SIG-M5 (cell line): ENCODE measurements at places on chromosomes 3 and 15.

- DNase-seq = no peak
These were observed 521.1 kb downstream of the NR2F2 start for GRCh38 chr15:96851613-96852012.

- no peak for DNase-seq
These were observed 184.6 kb upstream of the CMC1 start for GRCh38 chr3:28056806-28057205.

DNA sequence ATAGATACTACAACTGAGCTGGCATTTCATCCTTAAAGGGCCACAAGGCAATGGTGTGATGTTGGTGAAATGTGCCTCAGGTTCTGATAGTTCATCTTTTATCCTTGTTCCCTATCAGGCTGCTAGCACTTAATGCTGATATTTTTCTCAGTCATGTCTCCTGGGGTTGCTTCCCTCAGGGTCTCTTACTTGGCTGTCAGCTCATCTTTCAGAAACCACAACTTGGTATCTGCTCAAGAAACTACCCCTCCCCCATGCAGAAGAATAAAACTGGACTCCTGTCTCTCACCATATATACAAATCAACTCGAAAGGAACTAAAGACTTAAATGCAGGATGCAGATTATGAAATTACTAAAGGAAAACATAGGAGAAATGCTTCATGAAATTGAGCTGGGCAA is 308.1 kb downstream of the CHST2 start:
- no peak for DNase-seq

DNA sequence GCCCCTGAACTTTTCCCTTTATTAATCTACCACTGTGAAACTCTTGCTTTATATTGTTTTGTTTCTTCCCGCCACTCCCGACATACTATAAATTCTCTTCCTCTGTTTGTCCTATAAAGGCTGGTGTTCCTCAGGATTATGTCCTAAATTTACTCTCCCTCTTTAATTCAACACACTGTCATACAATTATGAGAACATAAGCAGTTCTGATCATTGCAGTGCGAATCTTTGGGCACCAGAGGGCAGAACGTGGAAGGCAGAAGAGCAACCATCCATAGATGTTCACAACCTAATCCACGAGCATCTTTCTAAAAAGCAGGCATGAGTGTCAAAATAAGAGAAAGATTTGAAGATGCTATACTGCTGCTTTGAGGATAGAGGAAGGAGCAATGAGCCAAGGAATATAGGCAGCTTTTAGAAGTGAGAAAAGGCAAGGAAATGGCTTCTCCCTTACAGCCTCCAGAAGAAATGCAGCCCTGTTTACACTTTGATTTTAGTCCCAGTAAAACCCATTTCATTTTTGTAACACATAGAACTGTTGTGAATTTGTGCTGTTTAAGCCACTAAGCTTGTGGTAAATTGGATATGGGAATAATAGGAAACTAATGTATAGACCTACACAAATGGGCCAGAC is 179.4 kb downstream of the GBE1 start:
- DNase-seq = no peak

- DNase-seq = no peak
These were observed 72.1 kb upstream of the ITGA11 start for GRCh38 chr15:68503791-68504680.

DNA sequence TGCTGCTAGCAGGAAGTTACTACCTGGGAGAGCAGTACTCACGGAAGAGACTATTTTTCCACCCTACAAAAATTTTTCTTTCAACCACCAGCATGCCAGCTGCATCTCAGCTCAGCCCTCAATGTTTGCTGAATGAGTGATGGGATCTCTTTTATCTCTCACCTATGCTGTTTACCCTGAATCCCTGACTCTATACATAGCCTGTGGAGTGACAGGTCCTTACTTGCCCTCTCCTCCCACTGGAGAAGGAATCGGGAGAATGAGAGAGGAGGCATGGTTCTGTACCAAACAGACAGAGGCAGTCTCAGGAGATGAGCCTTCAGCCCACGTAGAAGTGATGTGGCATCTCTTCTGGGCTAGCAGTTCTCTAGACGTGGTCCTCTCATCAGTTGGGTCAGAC is 6.7 kb upstream of the DGKG start:
- DNase-seq = no peak

DNA sequence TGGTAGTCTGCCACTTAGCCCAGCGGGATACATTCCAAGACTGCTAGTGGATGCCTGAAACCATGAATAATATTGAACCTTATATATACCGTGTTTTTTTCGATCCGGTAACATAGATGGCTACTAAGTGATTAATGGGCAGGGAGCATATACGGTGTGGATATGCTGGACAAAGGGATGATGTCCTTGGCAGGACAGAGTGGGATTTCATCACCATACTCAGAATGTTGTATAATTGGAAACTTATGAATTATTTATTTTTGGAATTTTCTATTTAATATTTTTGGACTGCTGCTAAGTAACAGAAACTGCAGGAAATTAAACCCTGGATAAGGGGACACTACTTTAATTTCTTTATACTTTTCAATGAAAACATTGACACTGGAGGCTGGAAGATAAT is 53.2 kb downstream of the ASTE1 start:
- DNase-seq = no peak

- DNase-seq = peak; percentile 52
These were observed 46.6 kb upstream of the ATP2B2 start for GRCh38 chr3:10551821-10552630.

DNA sequence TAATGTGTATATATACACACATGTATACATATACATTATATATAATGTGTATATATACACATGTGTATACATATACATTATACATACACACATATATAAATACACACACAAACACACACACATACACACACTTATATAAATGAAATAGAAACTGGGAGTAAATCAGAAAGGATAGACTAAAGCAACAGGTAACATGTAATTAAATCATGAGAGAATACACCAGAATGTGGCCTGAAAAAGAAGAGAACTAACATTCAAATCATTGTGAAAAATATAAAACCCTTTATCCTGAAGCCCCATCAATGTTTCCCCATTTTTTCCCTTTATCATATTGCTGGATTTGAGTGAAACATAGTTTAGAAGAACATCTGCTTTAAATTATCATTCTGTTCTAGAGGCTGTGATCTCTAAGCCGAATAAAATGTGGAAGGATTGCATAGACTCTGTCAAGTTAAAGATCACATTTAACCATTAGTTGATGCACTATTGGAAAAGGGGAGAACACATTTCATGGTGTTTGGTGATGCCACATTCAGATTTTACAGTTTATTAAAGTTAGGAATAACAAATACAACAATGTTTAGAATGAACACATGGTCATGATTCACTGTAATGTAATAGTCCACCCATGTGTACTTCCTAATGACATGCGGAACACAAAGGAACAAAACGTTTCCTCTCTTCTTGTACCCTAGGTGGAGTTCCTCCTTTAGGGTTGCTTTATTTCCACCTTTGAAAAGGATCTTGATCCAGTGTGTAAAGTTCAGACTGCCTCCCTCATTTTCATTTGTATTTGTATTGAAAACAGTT is 12.5 kb upstream of the THRB start:
- DNase-seq = no peak

DNA sequence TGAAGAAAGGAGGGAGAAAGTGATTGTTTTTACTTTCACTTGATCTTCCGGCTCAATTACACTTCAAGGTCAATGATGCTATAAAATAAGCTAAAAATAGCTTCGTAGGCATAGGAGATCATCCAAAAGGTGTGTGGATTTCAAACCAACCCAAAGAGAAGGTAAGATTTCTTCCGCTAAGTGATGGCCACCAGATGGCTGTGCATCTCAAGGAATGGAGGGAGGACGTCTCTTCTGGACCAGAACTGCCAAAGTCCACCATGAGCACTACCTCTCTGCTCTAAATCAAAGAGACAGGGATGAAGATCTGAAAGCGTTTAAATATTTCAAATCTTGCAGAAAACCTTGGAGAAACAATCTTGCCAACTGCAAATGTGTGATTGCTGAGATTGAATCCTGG is 199.1 kb upstream of the ZPLD1 start:
- no peak for DNase-seq

GRCh38 chr3:126668450-126669401 is 13.8 kb upstream of the TXNRD3 start:
- no peak for DNase-seq

DNA sequence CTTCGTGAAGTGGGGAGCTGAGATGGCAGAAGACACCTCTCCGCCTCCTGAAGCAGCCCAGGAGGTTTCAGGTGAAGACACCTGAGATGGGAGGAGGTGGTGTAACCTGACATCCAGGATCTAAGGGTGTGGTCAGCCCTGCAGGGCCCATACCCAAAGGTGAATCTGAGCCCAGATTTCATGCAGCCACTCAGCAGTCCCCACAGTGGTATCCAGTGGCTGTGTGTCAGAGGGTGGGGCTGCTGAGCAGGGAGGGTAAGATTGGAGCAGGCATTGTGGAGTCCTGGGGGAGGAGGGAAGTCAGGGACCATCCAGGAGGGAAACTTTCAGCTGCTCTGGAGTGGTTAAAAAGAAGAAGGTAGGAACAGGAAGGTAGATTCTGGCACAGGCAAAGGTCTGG is 46.0 kb upstream of the SMAD6 start:
- DNase-seq = no peak

DNA sequence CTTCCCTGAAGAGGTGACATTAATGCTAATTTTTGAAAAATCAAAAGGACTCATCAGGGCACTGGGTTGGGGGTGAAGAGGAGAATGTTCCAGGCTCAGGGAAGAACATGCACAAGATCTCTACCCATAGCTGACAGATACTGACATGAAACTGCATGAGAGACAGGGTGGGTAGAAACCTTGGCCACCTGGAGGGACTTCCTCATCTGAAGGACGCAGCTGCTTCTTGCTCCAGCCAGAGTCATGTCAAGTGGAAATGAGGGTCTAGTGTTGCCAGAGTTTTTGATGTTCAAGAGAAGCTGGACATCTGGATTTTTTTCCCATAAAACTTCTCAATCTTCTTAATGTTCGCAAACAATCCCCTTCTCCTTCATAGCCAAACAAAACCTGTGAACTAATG is 29.7 kb downstream of the AMOTL2 start:
- DNase-seq = no peak

DNA sequence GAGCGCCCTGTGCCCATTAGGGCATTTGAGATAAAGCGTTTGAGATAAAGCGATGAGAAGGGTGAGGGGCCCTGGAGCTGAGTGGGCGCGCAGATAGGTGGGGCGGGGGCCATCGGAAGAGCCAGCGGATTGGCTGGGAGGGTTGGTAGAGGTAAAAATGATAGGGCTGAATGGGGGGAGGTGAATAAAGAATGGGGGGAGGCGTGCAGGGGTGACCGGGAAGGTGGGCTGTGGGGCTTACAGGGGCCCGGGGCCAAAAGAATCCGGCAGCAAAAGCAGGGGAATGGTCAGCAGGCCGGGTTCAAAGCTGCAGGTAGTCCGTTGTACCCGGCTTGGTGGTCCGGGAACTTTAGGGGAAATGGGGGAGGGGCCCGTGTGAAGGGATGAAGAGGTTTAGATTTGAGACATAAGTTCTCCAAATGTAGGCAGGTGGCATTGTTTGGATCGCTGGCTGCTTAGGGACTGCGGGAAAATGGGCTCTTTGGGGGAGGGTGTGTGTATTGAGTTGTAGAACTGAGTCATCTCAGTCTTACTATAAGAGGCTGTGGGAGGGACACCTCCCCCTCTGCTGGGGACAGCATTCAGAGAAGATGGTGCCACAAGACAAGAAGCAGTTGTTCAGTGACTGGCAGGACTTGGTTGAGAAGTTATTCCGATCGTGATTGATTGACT is 610 bp downstream of the ARID3B start:
- DNase-seq = peak; percentile 50

GRCh38 chr3:143831208-143831607 is 17.1 kb downstream of the SLC9A9 start:
- no peak for DNase-seq

DNA sequence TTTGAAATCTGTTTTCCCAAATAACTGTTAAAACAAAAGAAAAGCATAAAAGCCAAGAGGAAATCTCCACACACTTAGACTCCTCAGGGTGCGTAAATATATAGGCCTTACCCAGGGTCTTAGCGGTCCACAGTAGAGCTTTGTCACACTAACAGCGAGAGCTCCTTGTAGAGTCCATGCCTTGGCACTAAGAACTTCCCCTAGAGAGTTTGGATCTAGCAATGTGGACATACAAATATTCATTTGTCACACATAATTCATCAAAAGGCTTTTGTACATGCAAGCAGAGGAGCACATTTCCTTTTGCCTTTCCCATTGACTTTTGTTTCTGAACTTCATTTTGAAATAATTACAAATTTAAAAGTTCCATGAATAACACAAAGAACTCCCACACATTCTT is 11.0 kb upstream of the SLMAP start:
- no peak for DNase-seq

GRCh38 chr3:66800941-66801545 is 197.1 kb upstream of the KBTBD8 start:
- no peak for DNase-seq

DNA sequence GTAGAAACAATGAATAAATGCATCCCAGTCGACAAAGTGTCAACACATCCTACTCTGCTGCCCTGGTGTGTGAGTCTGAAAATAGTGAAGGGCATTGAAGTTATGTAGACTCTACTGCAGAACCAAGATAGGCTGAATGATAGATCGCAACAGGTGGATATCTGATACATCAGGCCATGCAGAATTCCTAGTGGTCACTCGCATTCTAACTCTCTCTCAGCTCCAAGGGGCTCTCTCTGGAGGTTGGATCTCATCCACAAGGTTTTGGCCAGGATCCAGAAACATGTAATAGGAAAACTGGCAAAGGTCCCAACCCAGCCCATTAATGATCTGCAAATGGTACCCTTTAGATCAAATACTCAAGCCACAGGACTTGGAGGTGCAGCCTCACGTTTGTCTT is 514.1 kb downstream of the MAGI1 start:
- no peak for DNase-seq

GRCh38 chr3:97937205-97937604 is 35.0 kb downstream of the RIOX2 start:
- no peak for DNase-seq

GRCh38 chr15:84595660-84596059 is 5.1 kb upstream of the ZSCAN2 start:
- no peak for DNase-seq

DNA sequence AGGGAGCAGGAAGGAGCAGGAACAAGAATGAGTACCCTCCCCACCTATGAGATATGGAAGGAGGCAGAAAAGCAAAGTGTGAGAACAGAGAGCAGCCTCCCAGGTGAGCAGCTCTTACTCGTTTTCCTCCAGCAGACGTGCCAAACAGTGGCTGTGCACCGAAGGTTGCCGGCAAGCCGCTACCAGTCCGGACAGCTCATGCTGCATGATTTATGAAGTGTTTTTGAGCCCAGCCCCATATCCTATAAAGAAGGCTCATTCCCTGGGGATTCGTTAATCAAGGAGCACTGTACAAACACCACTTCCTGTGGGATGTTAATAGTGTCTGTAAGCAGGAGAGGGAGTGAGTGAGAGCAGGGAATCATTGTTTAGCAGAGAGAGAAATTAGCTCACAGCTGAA is 118.3 kb upstream of the FOXB1 start:
- no peak for DNase-seq
